ENCODE measurements at places on chromosomes 1 and 21. TPM values are rescaled to one million over a fixed set of nuclear protein-coding genes. Genes with fewer than 3 reads are reported as not detected.

KCNJ15 gene
- total RNA-seq = 3.0 TPM

TPM3 gene
- 712 TPM for total RNA-seq

RHBDL2 gene
- total RNA-seq = not detected

PCNX2 gene
- 5.5 TPM for total RNA-seq

DNA sequence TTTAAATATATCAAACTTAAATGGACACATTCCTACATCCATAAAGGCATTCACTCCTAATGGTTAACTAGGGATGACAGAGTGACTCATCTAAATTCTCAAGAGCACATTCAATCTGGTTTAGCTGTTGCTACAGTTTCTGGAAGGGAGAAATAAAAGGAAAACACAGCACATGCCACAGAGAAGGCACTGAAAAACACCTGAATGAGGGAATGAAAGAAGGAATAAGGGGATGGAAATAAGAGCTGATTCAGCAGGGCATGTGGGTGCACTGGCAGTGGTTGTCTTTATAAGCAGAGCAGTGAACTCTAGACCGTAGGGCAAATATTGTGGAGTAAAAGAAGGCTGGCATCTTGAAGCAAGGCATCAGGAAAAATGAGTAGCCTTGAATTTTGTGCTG lies 79.3 kb downstream of the LHX4 start:
- no peak for DNase-seq

DNA sequence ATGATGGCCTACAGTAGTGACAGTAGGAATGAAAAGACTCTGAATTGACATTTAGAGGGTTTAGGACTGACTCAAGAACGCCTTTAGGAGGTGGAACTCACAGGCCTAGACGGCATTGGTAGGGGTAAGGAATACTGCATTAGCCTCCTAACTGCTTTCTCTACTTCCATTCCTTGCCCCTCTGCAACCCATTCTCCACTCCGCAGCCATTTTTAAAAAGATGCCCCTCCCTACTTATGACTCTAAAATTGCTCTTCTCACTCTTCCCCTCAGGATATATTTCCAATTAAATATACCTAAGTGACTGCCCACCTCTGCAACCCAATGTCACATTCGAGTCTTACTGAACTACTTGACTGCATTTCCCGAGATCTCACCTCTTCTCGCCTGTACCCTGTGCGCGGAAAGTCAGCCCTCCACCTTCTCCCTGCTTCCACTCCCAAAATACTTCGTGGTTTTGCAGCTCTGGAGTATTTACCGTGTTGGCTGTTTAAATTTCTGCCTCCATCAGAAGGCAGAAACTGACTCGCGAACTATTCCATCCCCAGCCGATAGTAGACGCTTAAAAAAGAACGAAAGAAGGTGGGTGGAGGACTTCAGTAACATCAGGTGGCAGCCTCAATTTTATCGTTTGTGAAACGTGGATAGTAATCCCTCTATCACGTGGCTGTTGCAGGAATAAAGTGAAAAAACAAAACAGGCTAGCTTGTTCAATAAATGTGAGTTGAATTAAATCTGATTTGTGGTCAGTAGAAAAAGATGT lies 1.1 kb upstream of the YBX1 start:
- DNase-seq = no peak

DNA sequence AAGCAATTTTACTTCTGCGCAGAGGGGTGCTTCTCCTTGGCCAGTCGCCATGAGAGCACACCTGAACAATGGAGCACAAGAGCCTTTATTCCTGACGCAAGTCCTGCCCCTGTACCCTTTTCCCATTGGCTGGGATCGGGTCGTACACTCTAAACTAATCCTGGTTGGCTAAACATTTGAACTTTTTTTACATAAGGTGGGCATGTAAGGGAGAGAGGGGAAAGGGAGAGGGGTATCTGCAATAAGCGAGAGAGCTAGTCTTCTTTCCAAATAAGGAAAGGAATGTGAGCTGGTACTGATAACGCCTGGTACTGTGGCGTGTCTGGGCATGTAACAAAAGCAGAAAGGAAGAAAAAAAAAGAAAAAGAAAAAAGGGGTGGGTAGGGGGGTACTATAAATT lies 21.8 kb downstream of the MFSD2A start:
- DNase-seq = no peak

- DNase-seq = no peak
Measured at GRCh38 chr1:24963943-24964693, 34.0 kb upstream of the RUNX3 start.

GRCh38 chr21:34126269-34126668 lies 52.9 kb downstream of the MRPS6 start:
- DNase-seq = no peak

DNA sequence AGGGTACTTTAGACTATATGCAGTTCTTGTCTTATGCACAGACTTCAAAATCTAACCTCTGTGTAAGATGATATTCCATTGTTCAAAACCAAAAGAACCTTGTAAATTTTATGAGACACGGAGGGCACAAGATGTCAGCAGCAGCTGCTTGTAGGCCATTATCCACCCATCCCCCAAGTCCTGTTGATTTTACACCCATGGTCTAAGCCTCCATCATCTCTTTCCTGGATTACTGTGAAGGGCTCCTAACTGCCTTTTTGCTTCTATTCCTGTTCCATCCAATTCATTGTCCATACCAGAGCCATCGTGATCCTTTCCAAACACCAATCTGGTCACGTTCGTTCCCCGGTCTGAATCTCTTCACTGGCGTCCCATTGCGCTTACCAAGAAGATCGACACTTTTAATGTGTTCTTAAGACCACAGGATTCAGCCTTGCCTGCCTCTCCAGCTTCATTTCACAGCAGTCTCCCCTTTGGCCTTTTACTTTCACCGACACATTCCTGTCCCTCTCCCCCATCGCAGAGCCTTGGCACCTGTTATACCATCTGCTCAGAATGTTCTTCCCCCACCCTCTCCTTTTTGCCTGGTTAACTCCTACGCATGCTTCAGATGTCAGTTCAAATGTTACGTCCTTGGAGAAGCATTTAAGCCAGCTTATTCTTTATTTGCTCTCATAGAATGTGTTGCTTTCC lies 107.3 kb upstream of the POU3F1 start:
- no peak for DNase-seq

DNA sequence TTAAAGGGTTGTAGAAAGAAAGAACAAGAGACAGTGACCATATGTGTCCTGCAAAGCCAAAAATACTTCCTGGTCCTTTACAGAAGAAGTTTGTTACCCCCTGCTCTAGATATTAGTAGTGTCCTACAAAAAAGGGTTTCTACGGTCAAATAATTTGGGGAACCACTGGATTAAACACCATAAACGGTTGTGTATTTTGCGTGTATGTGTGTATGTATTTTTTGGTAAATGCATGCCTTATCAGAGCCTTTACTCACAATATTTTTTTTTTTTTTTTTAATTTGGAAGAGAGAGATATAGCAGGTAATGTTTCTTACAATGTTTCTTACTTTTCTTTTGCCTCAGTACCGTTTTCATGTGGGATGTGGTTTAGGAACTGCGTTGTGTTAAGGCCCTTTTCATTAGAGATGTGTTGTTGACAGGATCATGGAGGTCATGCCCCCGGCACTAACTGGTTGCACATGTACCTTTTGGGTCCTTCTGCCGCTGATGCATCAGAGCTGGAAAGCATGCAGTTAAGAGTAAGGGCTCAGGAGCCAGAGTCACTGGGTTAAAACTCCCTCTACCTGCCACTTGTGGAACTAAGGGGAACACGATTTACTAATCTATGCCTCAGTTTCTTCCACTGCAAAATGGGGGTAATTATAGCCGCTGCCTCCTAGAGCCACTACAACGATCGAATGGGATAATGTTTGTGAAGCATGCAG lies 234.6 kb upstream of the KAZN start:
- DNase-seq = no peak

GRCh38 chr1:97893844-97894243 lies 27.0 kb downstream of the DPYD start:
- no peak for DNase-seq

- no peak for DNase-seq
Measured at GRCh38 chr1:238690415-238690814, 696.0 kb upstream of the CHRM3 start.

GRCh38 chr1:111630567-111630966 lies 11.0 kb downstream of the RAP1A start:
- no peak for DNase-seq

- DNase-seq = no peak
Measured at GRCh38 chr21:45472445-45473365, 67.7 kb downstream of the COL18A1 start.
